ENCODE measurements at places on chromosomes 5 and 9.

GRCh38 chr5:147504535-147504934 is 5.3 kb downstream of the DPYSL3 start:
- DNase-seq: no peak

DNA sequence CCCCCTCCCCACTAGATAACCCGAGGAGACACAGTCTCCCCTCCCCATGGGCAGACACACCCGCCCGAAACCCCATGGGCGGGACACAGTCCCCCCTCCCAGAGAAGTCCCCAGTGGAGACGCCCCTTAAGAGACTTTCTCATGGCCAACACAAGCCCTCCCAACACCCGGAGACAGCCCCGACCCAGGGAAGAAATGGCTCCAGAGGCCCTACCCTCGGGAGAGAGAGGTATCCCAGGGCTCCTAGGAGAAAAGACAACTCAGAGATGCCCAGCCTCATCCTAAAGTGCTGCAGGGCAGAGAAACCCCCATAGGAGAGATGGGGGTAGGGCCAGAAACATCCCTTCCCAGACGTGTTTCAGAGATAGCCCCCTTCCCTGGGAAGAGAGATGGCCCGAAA is 27.4 kb downstream of the PCDH1 start:
- DNase-seq: no peak

DNA sequence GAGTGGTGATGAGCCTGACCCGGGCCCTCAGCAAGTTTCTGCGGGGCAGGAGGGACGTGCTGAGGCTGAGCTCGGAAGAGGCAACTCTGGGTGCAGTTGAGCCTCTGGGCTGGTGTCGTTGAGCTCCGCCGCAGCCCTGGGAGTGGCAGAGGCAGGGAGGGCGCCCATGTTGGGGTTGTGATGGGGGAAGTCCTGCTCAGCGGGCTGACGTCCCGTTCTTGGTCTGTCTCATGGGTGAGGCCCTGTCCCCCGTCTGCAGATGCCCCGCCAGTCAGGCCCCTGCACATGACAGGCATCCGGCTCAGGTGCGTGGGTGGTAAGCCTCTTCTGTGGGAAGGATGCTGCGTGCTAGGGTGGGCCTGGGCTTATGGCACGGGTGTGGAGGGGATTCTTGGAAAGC is 64.3 kb downstream of the RXRA start:
- DNase-seq: no peak

DNA sequence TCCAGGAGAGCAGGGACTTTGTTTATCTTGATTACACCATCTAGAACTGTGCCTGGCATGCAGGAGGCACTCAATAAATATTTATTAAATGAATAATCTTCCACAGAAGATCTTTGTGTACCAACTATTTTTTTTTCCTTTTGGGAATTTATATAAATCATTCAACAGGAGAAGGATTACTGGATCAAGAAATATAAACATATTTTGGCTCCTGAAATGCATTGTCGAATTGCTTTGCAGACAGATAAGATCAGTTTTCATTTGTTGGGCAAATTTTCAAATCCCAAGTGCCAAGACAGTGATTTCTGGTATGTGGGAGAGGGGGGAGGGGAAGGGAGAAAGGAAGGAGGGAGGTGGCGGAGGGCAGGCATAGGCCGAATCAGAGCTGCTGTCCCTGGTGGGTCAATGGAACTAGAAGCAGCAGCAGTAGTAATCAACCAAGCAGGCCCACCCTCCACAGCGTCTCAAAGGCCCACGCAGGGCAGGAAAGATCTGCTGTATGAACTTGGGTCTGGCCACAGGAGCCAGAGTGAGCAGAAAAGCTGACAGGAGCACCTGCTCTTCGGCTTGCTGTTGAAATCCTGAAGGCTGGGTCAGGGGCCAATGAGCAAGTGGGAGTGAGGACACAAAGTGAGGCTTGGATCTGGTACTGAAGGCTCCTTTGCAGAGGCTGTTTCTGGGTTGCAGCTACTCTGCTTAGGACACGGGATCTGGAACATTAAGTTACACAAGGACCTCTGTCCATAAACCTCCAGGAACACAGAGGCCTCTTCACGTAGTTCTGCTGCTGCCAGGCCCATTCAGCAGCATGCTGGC is 15.8 kb upstream of the TRAF1 start:
- peak; percentile 31 for DNase-seq

DNA sequence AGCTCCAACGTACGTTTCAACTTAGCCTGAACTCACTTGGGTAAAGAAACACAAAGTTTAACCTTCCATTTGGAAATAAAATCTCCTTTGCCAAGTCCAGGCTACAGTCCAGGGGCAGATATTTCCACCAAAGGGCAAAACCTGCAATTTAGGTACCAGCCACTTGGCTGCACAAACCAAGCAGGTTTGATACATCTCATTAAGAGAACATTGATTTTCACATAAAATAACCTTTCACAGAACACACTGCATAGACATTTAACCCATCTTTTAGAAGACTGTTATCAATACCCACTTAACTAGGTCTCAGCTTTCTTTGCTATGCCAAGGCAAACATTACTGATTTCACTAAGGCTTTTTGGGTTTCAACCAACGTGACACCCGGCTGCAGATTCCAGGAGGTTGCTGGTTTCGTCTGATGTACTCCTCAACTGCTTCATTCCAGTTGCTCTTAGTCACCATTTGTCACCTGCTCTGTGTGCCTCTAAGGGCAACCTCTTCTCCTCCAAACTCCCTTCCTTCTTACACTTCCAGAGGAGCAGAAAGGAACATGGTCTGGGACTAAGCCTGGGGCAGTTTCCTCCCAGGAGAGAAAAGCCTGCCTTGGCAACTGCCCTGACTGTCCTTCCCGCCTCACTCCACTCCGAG is 67.1 kb downstream of the EPB41L4B start:
- peak; percentile 74 for DNase-seq

DNA sequence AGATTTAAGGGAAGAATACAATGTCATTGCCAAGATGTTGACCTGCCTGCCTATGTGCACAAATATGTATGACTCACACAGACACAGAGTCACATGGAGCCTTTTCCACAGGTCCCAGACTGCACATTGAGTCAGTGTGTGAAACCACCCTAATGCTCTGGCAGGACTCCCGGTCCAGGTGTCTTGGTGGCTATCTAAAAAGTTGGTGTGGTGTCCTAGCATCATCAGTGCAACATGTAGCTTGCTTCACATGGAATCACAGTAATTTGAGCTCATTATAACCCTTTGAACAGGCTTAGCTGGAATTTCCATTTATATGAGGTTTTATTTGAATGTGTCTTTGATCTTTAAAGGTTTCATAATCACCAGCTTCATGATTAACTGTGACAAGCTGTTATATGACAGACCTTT is 10.7 kb downstream of the IFNA5 start:
- DNase-seq: peak; percentile 12

- no peak for DNase-seq
These were observed 366.0 kb downstream of the KDM4C start for GRCh38 chr9:7123743-7124142.

GRCh38 chr9:134837529-134837928 is 43.1 kb upstream of the FCN2 start:
- DNase-seq: no peak

DNA sequence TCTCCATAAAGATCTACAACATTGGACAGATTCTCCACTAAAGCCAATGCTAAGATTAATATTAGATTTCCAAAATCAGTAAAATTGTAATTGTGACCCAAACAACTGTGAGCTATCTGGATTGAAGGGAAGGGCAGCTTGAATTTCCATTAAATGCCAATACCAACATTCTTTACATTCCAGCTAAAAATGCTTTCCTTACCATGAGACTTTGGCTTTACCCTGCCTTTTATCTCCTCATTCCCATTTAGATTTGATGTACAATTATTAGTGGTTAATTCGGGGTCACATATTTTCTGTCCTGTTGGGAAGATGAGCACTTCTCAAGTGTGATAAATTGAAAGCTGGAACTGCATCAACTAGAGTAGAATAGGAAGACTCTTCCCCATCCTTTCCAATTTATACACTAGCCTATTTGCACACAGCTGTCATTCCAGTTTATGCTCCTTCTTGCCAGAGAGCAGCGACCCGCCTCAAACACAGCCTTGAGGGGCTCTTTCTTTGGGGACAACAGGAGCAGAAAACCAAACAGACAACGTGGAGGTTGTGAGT is 33.1 kb upstream of the MYOT start:
- DNase-seq: peak; percentile 25

- DNase-seq: no peak
These were observed 46.6 kb downstream of the F2R start for GRCh38 chr5:76762484-76762883.

All from fibroblast of skin of back (primary cell).